ENCODE measurements at places on chromosomes 13 and 19.

DNA sequence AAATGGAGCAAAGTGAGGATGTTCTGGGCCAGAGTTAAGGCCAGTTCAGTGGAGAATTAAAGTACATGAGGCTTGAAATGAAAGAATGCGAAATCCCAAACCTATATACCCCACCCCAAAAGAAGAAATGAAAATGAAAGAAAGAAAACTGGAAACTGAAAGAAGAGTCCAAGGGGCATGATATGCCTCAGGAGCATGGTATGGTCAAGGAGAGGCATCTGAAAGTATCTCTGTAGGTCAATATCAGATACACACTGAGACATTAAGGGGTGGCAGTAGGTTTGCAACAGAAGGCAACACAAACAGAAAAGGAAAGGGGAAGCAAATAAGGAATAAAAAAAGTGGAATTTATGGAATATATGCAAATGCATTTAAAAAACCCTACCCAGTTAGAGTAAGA is 166.5 kb downstream of the COG6 start:
- DNase-seq, result no peak

DNA sequence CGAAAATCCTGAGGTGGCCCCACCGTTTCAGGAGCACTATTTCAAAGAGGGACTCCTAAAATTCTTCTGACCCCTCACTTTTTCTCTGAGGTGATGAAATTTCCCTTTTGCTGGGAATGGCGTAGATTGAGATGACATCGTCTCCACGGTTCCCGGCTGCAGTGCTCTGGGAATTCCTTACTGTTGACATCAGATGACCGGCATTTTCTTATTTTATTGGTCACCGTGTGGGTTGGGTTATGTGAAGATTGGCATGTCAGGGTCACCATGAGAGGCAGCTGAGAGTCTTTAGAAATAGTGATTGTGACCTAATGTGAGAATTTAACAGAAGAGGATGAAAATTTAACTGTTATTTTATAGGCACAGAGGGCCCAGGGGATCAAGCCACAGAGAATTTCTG is 356.7 kb downstream of the FGF9 start:
- DNase-seq, result no peak

- no peak for DNase-seq
Measured at GRCh38 chr19:843180-843835, 2.5 kb downstream of the PRTN3 start.

GRCh38 chr19:18699403-18700054 is 16.0 kb downstream of the CRTC1 start:
- DNase-seq, result no peak

GRCh38 chr13:50810998-50811397 is 32.5 kb downstream of the DLEU7 start:
- no peak for DNase-seq

DNA sequence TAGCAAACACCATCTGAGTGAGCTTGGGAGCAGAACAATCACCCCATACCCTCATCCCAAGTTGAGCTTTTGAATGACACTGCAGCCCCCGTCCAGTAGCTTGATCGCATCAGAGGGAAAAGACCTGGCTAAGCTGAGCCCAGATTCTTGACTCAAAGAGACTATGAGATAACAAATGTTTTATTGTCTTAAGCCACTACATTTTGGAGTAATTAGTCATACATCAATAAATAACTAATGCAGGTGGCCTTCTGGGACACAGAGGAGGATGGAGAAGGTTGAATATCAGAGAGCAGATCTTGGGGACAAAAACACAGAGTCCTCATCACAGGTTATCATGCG is 24.6 kb upstream of the IGSF23 start:
- no peak for DNase-seq

DNA sequence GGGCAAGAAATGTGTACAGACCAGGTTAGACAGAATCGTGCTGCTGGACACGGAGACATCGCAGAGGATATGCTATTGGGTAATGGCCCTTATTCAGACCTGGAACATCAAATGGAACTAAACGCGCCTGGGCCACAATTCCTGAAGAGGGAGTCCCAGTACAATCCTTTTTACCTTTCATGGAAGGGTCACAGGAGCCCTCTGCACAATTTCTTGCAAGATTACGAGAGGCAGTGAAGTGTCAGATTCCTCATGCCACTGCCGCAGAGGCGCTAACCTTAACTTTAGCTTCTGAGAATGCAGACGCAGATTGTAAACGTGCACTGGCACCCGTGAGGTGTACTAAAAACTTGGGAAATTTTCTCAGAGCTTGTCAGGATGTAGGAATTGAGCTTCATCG is 18.1 kb downstream of the CLEC4M start:
- DNase-seq, result no peak

DNA sequence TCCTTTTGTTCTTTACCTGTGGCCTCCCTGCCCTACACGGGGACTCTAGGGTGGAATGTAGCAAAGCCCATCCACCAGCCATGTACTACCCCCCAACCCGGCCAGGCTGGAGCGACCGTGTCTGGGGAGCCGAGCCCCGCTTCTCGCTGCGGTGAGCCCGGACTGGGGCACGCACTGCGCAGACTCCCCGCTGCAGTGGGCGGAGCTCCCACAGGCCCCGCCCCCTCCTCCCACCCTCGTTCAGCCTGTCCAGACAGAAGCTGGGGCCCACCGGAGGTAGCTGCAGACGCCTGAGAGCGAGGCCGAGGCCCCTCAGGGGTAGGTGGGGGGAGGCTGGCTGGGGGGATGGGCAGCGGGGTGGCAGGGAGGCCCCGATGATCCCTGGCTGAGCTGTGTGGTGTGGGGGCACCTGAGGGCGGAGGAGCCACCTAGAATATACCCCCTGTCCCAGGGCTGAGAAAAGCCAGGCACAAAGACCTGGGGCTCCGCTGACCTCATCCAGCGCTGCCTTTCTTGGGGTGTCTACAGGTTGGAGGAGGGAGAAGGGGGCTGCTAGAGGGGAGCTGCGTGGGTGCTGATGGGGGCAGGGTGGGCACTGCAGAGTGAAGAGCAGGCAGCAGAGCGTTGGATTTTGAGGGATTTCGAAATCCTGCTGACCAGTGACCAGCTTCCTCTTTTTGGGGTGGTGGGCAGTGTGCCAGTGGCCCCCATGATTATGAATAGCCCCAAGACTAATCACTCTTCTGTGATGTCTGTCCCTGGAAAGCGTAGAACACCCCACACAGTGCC is 17.3 kb downstream of the PLD3 start:
- DNase-seq, result peak; percentile 73

- DNase-seq, result no peak
Measured at GRCh38 chr13:106474912-106475311, 60.5 kb downstream of the EFNB2 start.

DNA sequence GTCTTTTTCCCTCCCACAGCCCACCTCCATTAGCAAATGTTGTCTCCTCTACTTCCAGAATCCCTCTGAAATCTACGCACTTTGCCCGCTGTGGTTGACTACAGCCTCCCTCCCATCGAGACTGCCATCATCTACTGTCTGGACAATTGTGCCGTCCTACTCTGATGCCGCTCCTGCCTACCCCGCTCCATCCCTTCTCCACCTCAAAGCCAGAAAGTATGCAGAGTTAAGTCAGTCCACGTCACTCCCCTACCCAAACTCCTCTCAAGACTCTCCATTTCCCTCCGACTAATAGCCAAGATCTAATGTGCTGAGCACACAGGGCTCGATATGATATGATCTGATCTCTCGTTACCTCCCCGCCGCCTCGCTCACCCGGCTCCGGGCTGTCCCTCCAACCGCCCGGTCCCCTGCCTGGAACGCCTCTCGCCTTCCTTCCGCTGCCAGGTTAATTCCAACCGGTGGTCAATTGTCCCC is 556 bp downstream of the CACTIN start:
- DNase-seq, result no peak

GRCh38 chr13:22740264-22740663 is 440.5 kb upstream of the SGCG start:
- no peak for DNase-seq

GRCh38 chr19:55766466-55766865 is 2.5 kb upstream of the RFPL4AL1 start:
- no peak for DNase-seq

DNA sequence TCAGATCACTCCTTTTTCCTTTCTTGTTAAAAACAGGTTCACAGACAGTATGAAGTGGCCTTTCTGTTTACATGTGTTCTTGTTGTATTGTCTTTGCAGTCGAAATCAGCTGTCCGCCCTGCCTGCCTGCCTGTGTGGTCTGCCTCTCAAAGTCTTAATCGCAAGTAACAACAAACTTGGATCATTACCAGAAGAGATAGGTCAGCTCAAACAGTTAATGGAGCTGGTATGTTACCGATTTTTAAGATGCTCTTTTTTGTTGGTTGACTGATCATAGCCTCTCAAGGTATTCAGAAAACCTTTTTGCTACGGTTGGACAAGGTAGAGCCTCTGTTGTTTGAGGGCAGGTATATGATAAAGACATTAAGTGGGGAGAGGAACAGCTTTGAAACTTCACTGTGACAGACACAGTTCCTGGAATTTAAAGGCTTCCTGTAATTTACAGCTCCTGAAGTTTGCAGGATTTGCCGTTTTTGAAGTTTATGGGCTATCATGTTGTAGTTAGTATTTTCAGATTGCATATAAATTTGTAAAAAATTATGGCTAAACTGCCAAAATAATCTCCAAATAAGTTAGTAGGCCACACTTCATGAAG is 116.1 kb downstream of the LRCH1 start:
- no peak for DNase-seq

GRCh38 chr13:36897054-36897616 is 22.9 kb downstream of the SMAD9 start:
- DNase-seq, result no peak

DNA sequence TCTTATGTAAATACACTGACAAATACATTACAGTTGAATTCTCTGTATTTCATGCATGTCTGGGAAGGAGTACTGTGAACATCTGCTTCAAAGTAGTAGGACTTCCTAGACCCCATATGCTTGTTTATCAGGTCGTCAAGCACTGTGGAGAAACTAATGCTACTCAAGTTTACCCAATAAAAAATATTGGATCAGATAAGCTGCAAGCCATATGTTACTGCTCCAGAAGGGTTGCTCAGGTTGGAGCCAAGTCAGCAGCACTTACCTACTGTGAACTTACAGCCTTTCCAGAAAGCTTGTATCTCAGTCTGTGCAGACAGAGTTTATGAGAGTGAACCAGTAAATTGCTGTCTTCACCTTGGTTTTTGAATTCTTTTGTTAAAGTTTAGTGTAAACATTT is 36.2 kb downstream of the SLAIN1 start:
- peak; percentile 90 for DNase-seq

- no peak for DNase-seq
Measured at GRCh38 chr13:94329754-94330551, 149.5 kb downstream of the DCT start.

DNA sequence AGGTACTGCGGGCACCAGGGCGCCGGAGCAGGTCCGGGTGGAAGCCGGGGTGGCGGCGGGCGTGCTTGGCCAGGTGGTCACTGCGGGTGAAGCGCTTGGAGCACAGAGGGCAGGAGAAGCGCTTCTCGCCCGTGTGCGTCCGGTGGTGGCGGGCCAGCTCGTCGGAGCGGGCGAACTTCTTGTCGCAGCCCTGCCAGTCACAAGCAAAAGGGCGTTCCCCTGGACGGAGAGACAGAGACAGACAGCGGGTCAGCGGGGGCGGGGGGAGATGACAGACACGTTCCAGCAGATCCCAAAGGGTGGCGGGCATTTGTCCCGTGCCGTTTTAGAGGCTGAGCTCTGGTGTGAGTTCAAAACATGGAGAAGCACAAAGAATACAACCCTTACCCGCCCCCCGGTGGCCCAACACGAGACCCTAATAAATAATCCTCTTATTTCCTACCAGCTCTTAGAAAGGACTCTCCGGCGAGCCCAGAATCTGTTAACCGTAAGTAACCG is 6.3 kb upstream of the REXO1 start:
- no peak for DNase-seq

- DNase-seq, result no peak
Measured at GRCh38 chr19:33774751-33775150, 21.9 kb upstream of the KCTD15 start.

- DNase-seq, result no peak
Measured at GRCh38 chr13:46738055-46738454, 58.9 kb downstream of the ESD start.

GRCh38 chr19:1941146-1942077 is at the start of gene CSNK1G2:
TSS of gene CSNK1G2 (plus strand) at chr19:1941172. CDS start at chr19:1969773, 28,601 bp downstream.
- DNase-seq, result no peak
